ENCODE measurements at places on chromosomes 13 and 19. TPM values are rescaled to one million over a fixed set of nuclear protein-coding genes. Genes with fewer than 3 reads are reported as not detected.
A peak's percentile ranks its signal among the peaks of the same experiment; 100 is the strongest.

DNA sequence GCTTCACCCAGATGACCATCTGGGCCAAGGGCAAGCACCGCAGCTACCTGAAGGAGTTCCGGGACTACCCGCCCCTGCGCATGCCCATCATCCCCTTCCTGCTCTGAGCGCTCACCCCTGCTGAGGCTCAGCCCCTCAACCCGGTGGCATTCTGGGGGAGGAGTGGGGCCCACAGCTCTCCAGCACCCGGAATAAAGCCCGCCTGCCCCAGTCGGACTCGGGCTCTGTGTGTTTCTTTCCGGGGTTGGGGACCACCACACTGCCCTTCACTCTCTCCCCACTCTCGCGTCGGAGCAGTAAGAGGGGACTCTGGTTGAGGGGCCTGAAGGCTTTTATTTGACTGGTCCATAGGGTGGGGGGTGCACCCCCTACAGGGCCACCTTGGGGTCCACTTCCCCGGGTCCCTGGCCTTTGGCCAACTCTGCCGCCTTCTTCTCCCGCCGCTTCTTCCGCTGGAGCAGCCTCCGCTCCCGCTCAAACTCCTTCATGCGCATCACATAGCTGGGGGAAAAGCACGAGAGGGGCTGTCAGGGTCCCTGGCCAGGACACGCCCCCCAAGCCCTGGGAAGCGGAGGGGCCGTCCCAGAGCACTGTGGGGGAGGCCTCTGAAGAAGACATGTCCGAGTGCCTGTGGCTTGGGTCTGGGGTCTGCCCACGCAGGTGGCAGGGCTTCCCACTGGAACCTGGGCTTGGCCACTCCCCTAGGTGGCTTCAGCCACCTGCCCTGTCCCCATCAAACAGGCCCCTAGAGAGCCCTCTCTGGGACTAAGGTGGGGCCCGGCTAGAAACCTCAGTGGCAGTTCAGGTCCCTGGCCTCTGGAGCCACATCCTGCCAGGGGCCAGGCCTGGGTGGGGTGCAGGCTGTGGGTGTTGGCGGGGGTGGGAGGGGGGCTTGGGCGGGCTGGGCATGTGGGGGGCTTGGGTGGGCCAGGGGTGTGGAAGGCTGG is 5.8 kb downstream of the NDUFB7 start:
- H3K4me3 ChIP-seq: no peak overlapping the region
- H3K27ac ChIP-seq: no peak overlapping the region
- H3K36me3 ChIP-seq: peaks cover 27% of the 10 kb centered on the region
- peaks cover 53% of the 10 kb centered on the region for H3K4me1 ChIP-seq

DNA sequence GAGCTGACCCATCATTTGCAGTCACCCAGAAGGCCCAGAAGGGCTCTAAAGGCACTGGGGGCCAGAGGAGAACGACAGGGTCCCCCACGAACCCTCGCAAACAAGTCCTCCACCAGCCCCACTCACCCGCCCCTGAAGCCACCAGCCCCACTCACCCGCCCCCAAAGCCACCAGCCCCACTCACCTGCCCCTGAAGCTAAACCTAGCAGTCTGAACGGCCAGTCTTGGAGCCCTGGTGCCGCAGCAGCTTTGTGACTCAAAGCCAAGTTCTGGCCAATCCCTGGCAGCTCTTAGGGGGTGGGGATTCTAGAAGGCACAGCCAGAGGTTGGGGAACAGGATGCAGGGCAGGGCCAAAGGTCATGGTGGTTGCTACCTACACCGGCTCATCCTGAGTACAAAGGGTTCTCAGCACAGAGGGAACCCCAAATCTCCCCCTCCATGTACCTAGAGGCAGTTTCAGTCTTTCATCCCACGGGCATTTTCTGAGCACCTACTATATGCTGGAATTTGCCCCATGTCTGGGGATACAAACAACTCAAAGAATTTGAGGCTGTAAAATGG is at the start of gene IQCN:
TSS of gene IQCN (minus strand) at position 234 of the 562 bp plus-strand sequence. CDS start 4,974 bp downstream, outside the sequence.
- H3K27me3 ChIP-seq: no peaks in the 10 kb centered on the region
- peaks cover 47% of the 10 kb centered on the region for H3K4me1 ChIP-seq
- H3K27ac ChIP-seq: peak within 1 kb of the TSS; percentile 90
- DNase-seq: no peak

DNA sequence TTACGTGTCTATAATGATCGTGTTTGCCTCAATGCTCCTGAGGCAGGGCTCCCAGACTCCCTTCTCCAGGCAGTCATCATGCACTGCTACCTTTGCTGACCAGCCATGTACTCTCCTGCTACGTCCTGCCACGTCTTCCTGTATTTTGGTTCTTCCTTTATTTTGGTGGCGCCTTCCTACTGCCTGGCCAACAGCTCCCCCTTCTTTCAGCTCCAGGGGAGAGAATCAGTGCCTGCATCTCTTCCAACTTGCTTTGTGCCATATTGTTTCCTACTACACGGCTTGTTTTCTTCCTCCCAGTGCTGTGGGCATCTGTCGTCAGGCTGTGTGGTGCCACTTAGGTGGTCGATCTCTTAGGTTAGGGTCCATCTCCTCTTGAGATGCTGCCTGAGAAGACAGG is 96.2 kb downstream of the FGF9 start:
- no peak for DNase-seq
- peaks cover 4% of the 10 kb centered on the region for H3K27me3 ChIP-seq
- H3K4me3 ChIP-seq: no peak overlapping the region
- H3K4me1 ChIP-seq: no peaks in the 10 kb centered on the region

GRCh38 chr19:55539090-55539984 is 2.4 kb upstream of the SBK2 start:
- no peaks in the 10 kb centered on the region for H3K27me3 ChIP-seq
- no peak overlapping the region for H3K4me3 ChIP-seq
- H3K4me1 ChIP-seq: no peaks in the 10 kb centered on the region

GRCh38 chr19:15283141-15283883 is 49.0 kb downstream of the BRD4 start:
- no peak for DNase-seq
- no peak overlapping the region for H3K4me3 ChIP-seq
- H3K27me3 ChIP-seq: no peaks in the 10 kb centered on the region

GRCh38 chr13:43110036-43110435 is 86.7 kb downstream of the DNAJC15 start:
- no peaks in the 10 kb centered on the region for H3K36me3 ChIP-seq
- H3K4me1 ChIP-seq: no peaks in the 10 kb centered on the region
- H3K27ac ChIP-seq: no peak overlapping the region
- no peak for DNase-seq

- peaks cover 32% of the 10 kb centered on the region for H3K36me3 ChIP-seq
- peaks cover 17% of the 10 kb centered on the region for H3K4me1 ChIP-seq
- DNase-seq: no peak
- no peaks in the 10 kb centered on the region for H3K27me3 ChIP-seq
- H3K27ac ChIP-seq: no peak overlapping the region
Measured at GRCh38 chr19:17863520-17864182, 3.9 kb downstream of the RPL18A start.

DNA sequence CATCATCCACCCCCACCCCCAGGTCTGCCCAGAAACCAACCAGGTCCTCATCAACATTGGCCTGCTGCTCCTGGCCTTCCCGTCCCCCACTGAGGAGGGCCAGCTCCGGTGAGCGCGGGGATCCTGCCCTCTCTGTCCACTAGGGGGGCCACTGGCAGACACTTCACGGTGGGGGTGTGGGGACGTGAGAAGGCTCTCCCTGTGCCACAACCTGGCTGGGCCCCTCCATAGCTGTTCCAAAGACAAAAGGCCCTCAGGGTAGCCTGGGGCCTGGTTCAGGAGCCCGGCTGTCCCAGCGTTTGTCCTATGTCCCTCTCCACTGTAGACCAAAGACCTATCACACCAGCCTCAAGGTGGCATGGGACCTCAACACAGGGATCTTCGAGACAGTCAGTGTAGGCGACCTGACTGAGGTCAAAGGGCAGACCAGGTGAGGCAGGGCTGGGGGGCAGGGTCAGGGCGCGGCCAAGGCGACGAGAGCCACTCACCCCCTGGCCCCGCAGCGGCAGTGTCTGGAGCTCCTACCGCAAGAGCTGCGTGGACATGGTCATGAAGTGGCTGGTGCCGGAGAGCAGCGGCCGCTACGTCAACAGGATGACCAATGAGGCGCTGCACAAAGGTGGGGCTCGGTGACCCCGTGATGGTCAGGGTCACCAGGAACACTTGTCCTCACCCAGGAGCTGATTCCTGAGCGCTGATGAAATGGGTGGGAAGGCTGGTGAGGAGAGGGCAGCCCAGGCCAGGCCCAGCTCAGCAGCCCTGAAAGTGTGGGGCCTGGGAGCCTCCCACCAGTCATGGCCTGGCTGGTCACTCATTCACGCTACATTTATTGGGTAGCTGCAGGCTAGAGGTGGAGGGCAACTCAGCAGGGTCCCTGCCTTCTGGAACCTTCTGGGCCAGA is 7.9 kb downstream of the DCAF15 start:
- H3K4me1 ChIP-seq: peaks cover 5% of the 10 kb centered on the region
- no peak overlapping the region for H3K27ac ChIP-seq
- no peaks in the 10 kb centered on the region for H3K36me3 ChIP-seq
- DNase-seq: no peak

The WTIP gene
- 7.6 TPM for total RNA-seq

The EID2B gene
- 3.7 TPM for total RNA-seq

The KL gene
- total RNA-seq: 1.7 TPM

The LILRA6 gene
- total RNA-seq: 1.5 TPM
